ENCODE measurements at places on chromosomes 11 and 22.

GRCh38 chr11:103050351-103050750 lies 41.6 kb downstream of the DCUN1D5 start:
- DNase-seq, result no peak

DNA sequence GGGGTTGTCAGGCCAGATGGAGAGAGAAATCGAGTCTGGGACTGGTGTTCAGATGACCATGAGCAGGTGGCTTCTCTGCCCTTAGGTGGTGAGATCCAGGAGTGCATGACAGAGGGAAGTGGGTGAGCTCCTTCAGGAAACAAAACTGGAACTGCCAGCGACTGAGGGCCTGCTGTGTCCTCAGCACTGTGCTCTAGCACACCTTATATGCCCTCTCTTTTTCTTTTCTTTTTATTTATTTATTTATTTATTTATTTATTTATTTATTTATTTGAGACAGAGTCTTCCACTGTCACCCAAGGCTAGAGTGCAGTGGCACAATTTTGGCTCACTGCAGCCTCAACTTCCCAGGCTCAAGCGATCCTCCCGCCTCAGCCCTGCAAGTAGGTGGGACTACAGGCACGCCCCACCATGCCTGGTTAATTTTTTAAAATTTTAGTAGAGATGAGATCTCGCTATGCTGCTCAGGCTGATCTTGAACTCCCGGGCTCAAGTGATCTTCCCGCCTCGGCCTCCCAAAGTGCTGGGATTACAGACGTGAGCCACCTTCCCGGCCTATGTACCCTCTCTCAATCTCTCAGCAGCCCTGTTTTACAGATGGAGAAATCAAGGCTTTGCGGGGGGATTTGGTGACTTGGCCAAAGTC lies 14.8 kb upstream of the RASD2 start:
- no peak for DNase-seq

DNA sequence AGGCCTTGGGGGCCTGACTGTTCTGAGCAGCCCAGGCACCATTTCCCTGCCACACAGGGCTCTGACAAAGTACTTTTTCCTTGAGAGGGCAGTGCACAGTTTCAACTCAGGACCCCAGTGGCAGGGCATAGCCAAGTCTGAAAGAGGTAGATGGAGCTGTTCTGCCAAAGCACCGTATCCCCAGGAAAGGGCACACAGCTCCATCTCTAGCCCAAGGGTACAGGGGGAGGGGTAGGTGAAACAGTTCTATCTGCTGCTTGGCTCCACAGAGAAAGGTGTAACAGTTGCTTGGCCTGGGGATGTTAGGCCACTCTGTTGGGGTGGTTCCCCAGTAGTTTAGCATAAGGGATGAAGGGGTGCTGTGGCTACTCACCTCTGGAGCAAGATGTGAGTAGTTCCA lies 47.8 kb downstream of the GDPD4 start:
- no peak for DNase-seq

- DNase-seq, result no peak
These were observed 289.1 kb downstream of the TBC1D22A start for GRCh38 chr22:47051441-47052071.

GRCh38 chr11:1371377-1371776 lies 18.4 kb upstream of the BRSK2 start:
- no peak for DNase-seq

DNA sequence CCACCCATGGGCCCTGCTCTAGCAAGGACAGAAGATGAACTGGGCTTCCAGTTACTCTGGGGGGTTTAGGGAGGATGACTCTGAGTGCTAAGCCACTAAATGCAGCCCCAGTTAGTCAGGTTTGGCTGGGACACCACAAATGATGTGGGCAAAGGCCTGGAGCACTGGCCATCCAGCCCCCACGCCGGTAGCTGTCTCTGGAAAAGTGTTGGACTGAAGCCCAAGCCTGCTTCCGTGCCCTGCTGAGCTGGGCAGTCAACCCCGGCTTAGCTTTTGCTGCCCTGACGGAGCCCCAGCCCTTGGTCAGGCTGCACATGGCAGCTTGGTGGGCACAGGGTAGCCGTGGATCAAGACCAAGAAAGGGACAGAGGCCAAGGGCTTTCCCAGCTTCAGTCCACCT lies 5.7 kb upstream of the GSTP1 start:
- no peak for DNase-seq

DNA sequence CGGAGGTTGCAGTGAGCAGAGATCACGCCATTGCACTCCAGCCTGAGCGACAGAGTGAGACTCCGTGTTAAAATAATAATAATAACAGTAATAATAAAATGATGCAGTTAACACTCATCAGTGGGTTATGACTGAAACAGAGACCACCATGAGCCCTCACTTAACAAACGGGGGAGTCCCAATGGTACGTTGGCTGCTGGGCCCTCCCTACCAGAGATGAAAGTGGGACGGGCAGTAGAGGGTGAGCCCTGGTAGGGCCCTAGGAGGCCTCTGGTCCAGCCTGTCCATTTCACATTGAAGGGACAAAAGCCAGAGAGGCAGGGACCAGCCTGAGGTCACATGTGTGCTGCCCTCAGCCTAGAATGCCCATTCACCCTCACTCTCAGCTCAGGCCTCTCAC lies 13.7 kb upstream of the KIAA0930 start:
- no peak for DNase-seq

Data from non-pigmented ciliary epithelial cell (primary cell).